ENCODE measurements at places on chromosomes 7 and 10.

GRCh38 chr7:48182718-48183369 lies 11.6 kb downstream of the ABCA13 start:
- DNase-seq, result no peak

DNA sequence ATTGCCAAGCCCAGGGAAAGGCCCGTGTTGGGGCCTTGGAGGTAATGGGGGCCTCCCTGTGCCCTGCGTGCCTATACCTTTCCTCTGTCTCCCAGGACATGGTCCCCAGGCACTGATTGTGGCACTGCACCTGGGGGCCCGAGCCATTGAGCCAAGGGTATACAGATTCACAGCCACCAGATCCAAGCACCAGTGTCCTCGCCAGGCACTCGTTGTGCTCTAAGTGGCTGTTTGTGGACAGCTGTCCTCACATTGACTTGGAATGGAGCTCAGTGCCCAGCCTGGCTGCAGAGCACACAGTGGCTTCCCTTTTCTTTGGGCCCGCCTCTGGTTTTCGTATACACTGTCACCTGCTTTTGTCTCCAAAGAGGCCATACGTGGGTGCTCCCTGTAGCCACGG lies 72.0 kb upstream of the BTBD16 start:
- no peak for DNase-seq

GRCh38 chr10:77380723-77381122 lies 256.9 kb downstream of the KCNMA1 start:
- DNase-seq, result no peak

- no peak for DNase-seq
Measured at GRCh38 chr7:90458104-90458503, 11.3 kb upstream of the PTTG1IP2 start.

DNA sequence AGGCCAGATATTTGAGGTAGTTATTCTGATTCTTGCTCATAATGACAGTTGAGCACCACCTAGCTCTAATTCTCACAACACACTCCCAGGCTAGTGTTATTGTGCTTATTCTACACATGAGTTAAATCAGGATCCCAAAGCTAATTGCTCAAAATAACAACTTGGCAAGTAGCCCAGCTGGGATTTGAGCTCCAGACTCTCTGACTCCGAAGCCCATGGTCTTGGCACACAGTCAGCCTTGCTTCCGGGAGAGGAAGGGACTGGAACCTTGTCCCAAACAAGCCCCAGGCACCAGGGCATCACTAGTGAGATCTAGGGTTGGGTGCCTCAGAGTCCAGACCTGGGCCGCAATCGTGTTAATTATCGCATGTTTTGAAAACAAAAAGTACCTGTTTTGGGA lies 101.4 kb downstream of the GPAM start:
- DNase-seq, result no peak

GRCh38 chr10:120181154-120181553 lies 275.9 kb upstream of the PLPP4 start:
- no peak for DNase-seq

DNA sequence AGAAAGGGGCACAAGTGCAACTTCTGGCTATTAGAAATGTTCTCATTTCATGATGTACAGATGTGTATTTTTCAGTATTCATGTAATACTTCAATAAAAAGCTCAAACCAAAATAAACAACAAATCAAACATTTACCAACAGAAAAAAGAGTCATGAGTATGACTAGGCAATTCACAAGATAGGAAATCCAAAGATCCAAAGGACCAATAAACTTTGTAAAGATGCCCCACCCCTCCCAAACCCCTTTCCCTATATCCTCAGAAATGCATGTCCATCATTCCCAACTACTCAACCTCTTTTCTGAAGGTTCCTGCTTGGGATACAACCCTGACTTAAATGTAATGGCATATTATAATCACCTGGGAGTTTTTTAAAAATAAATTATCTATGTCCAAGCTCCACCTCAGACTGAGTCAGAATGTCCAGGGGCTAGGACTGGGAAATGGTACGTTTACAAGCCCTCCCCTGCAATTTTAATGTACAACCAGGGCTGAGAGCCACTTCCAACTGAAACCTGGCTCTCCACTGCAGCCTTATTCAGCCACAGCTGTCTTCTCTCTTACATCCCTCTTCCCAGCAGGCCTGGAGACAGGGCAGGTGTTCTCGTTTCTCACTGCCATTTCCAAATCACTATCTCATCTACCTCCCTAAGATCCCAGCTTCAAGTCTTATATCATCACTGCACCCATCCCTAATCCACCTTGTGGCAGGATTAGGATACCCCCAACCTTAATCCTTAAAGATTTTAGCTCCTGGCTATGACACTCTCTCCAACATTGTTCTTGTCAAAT lies 36.5 kb downstream of the COA1 start:
- DNase-seq, result no peak

DNA sequence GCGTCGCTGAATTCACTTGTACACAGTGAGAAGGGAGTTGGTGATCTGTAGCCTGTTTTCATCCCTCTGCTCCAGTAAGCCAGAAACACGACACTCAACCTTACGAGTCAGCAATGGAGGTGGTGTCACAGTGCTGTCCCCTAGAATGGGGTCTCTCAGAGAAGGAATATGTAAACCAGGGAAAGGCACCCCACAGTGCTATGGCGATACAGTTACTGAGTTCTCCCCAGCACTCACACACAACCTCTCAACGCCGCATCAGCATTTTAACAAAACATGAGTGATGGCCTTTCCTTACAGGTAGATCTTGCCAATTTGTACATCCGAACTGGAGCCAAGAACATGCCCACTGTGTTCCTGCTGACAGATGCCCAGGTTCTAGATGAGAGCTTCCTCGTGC lies 196.3 kb downstream of the CDCA7L start:
- no peak for DNase-seq

- no peak for DNase-seq
Measured at GRCh38 chr7:117478836-117479224, 995 bp upstream of the CFTR start.

DNA sequence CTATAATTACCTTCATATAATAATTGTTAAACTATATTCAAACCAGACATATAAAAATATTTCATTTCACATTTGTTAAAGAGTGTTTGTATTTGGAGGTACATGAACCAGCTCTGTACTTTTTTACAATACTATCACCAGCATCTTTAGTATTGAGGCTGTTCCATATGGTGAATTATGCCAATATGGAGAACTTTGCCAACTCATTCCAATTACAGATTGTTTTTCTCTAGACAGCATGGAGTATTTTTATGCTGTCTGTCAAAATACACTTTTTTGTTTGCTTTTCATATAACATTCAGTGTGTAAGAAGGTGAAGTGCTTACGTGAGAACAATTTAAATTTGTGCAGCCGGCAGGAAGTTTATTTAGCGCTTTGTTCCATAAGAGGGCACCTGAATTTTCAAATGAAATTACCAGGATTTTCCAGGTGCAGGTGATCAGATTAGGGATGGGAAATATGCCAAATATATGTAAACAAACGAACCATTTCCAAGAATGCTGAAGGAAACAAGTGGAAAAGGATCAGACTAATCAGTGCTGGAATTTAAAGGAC lies 54.9 kb downstream of the SEMA3E start:
- no peak for DNase-seq

DNA sequence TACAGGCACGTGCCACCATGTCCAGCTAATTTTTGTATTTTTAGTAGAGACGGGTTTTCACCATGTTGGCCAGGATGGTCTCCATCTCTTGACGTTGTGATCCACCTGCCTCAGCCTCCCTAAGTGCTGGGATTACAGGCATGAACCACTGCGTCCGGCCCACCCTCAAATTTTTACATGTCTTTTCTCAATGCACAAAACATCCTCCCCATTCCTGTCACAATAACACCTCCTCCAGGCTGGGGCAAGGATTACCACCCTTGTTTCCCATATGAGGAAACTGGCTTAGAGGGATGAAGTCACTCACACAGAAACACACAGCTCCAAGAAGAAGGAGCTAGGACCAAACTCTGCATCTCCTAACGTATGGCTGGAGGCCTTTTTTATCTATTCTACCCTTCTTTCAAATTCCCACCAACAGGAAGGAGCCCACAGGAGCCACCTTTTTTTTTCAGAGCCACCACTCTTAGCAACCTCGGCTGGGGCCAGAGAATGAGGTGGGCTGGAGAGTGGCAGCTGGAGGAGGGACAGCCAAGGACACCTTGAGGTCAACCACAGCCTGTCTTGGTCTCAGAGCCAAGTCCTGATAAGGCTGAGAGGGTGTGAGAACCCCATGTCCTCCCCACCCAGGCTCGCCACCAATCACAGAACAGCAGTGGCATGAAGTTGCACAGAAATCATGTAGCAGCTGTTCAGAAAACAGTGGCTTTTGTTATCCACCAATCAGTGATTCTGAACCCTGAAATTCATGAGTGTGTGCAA lies 113.1 kb upstream of the PDLIM1 start:
- DNase-seq, result no peak

DNA sequence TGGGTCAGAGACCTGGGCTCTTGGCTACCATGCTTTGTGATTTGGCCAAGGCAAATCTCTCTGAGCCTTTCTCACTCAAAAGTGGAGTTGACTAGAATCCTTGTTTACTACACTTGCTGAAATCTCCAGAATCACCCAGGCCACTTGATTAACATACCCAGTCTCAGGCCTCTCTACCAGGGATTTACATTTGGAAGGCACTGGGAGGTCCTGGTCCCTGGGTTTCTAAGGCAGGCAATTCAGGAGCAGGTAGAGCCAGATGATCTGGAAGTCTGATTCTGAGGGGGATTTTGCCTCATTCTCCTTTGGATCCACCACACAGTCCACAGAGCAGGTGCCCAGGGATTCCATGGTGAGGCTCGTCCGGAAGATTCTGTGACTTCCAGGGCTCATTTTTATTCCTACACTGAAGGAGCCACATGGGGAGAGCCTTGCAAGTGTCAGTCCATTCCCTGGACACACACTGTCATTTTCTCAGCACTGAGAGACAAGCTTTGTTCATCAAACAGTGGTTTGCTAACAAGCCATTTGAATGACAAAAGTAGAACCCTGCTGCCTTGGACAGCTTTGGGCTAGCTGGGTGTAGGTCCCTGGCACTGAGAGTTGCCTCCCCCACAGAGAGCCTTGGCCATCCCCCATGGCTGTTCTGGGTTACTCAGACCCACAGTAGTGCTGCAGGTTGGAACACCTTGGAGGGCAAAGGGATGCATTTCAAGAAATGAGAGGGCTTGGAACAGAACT lies 74.2 kb downstream of the NOC3L start:
- no peak for DNase-seq

DNA sequence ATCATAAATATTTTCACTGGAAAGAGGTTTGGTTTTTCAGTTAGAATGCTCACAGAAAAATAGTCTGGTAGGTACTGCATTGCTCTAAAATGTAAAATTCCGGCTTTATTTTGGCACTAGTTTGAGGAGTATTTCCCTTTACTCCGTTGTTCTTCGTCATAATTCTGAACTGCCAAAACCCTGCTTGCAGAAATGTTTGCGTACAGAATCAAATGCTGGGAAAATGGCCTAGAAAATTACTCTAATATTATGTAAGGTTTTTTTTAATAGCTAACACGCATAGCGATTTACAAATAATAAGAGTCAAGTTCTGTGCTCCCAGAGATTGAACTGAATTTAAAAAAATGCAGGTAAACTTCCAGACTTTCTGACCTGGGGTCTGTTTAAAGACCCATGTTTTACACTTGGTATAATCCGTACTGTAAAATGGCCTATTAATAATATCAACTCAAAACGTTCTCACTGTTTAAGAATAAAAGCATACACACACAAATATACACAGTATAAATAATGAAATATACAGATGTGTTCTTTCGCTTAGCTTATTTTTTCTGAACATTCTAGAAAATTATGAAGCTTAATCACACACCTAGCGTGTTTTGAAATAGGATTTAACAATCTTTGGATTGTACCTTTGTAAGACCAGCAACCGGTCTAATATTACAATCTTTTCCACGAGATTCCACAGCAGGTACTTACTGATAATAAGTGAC lies 23.5 kb upstream of the ANLN start:
- DNase-seq, result no peak

- DNase-seq, result peak; percentile 81
Measured at GRCh38 chr7:63899691-63900393, 98.8 kb upstream of the ZNF722 start.

GRCh38 chr10:59631882-59632807 lies 77.5 kb downstream of the SLC16A9 start:
- DNase-seq, result no peak

DNA sequence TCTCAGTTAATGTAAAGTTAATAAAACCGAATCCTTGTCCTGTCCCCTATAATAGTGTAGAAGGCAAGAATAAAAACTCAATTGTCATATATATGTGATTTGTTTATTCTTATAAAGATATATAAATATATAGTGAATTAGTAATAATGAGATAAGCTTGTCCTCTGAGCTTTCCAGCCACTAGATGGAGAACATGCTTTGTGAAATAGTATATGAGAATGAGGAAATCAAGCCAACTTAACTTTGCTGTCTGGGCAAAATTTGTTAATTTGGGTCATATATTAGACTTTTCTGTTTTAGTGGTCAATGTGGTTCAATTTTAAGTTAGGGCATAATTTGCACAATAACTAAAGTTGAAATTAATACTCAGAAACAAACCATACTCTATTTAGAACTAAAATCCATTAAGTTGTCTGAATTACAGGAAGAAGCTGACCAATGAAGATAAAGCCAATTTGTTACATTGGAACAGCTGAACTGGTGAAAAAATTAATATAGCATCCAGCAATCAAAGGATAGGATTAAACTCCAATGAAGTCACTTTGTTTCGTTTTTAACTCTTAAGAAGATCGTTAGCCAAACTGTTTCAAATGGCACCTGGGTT lies 595.0 kb downstream of the ARL4A start:
- DNase-seq, result no peak

GRCh38 chr7:117800406-117800805 lies 72.8 kb downstream of the CTTNBP2 start:
- no peak for DNase-seq

DNA sequence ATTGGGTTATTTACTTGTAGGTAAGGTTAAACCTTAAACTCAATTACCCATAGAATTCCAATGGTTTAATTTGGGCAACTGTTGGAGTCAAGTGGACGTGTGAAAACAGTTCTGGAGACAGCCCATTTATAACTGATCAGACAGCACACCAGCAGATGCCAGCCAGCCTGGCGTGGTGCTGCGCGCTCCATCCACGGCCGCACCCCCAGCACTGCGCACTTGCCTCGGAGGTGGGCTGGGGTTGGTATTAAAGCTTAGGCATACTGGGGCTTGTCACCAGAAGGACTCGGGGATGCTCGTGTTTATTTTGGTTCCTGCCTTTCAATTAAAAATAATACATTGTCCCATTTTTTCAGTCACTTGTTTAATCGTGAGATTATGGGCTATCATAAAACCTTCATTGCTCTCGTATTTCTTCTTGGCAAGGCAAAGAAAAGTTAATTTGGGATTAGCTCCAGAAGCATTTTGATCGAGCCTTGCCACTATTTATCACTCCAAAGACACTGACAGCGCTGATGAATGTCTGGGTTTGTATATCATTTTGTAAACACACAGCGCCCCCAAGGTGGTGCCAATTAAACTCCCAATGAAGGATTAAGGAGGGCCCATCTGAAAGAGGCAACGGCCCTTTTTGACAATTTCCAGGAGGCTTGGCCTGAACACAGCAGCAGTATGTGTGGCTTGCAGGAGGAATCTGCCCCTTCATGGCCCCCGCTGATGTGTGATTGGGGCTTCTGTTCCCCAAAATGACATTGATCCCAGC lies 204.5 kb upstream of the CXCL12 start:
- DNase-seq, result no peak

- no peak for DNase-seq
Measured at GRCh38 chr7:36535866-36536664, 146.4 kb downstream of the ANLN start.

- DNase-seq, result no peak
Measured at GRCh38 chr10:49081547-49082275, 33.6 kb downstream of the VSTM4 start.
